ENCODE measurements at places on chromosomes 2 and 18.
A peak's percentile ranks its signal among the peaks of the same experiment; 100 is the strongest.

DNA sequence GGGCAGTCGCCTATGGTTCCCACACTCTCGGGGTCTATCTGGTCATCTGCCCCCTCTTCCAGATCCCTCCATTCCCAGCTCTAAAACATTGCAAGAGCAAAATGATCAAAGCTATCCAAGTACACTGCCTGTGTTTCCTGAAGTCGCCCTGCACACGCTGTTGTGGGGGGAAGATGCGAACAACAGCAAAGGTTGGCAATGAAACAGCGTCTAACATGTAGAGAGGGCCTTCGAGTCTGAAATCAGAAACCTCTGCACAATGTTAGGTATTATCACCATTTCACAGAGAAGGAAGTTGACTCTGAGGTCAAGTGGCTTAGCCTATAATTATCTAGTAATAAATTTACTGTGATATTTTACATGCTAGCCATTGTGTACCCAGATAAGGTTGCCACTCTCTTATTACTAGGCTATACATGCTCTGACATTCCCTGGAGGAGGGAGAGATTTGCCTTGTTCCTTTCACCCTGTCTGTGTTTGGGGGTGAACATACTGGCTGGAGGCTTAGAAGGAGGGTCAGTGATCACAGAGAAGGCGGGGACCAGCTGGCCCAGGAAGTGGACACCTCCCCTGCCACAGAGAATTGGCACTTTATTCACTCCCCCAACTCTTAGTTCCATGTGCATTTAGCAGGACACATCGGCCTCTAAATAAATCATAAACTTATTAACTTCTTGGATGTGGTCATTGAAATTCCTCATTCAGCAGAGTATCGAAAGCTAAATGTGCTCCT is 36.8 kb downstream of the KCTD1 start:
- no peak for DNase-seq

- DNase-seq = peak; percentile 38
These were observed 66.4 kb downstream of the MCFD2 start for GRCh38 chr2:46849046-46849715.

DNA sequence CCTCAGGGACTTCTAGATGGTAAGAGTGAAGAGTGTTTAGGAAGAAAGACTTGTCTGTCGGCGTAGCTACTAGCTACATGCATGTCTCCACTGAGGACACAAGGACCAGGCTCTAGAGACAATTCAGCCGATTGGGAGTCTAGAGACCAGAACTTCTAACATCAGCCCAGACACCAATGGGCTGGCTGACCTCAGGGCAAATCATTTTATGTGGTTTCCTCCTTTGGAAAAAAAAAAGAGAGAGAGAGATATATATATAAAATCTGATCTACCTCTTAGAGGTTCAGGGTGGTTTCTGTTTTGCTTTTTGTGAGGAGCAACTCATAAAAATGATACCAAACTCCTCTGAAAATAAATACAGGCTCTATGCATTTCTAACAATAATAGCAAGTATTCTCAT is 212.8 kb downstream of the BCL2 start:
- DNase-seq = no peak

GRCh38 chr2:23390152-23390551 is 5.2 kb downstream of the KLHL29 start:
- DNase-seq = no peak

- DNase-seq = no peak
These were observed 3.5 kb downstream of the RBM43 start for GRCh38 chr2:151258121-151258520.

DNA sequence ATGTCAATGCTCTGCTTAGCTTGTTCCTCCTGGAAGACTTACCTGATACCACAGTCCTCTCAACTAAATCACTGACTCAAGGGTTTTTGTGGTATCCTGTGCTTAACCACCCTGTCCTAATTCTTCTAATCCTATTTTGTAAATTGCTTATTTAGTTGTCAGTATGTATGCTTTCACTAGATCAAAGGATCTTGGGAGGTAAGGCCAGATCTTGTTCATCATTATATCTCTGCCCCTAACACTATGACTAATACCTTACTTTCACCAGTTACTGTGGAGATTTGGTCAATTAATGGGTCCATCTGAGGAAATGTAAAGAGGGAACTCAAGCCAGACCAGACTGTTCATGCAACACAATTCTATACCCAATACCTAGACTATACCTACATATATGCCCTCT is 203.2 kb downstream of the GULP1 start:
- no peak for DNase-seq

- no peak for DNase-seq
These were observed 32.0 kb upstream of the GPR55 start for GRCh38 chr2:230956827-230957755.

GRCh38 chr2:82793711-82794435 is 1665.2 kb downstream of the SUCLG1 start:
- DNase-seq = no peak

- no peak for DNase-seq
These were observed 459 bp upstream of the ATP6V1C2 start for GRCh38 chr2:10720947-10721395.

GRCh38 chr2:240947607-240948006 is 41.5 kb downstream of the CROCC2 start:
- no peak for DNase-seq

- DNase-seq = peak; percentile 20
These were observed 56.1 kb upstream of the C2orf15 start for GRCh38 chr2:99085421-99085820.

GRCh38 chr2:139798391-139798790 is 1018.2 kb upstream of the NXPH2 start:
- DNase-seq = no peak

DNA sequence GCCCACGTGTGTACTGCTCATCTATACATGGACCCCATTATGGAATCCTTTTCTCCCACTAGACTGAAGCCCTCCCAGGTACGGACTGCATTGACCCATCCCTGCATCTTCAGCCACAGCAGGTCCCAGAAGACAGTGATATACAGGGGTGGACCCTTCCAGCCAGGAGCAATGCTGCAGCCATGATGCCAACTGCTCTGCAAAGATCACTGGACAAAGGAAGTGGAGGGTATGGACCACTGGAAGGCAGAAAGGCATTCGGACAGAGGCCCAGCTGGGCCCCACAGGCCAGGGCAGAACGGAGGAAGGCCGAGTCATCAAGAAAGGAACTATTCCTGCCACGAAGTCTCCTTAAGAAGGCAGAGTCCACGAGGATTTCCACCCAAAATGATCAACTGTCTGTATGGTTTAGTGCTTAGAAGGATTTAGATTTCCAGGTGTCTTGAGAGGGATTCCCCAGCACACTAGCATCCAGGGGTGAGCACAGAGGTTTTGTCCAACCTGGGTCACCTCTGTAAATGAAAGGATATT is 93.4 kb downstream of the TWIST2 start:
- no peak for DNase-seq

DNA sequence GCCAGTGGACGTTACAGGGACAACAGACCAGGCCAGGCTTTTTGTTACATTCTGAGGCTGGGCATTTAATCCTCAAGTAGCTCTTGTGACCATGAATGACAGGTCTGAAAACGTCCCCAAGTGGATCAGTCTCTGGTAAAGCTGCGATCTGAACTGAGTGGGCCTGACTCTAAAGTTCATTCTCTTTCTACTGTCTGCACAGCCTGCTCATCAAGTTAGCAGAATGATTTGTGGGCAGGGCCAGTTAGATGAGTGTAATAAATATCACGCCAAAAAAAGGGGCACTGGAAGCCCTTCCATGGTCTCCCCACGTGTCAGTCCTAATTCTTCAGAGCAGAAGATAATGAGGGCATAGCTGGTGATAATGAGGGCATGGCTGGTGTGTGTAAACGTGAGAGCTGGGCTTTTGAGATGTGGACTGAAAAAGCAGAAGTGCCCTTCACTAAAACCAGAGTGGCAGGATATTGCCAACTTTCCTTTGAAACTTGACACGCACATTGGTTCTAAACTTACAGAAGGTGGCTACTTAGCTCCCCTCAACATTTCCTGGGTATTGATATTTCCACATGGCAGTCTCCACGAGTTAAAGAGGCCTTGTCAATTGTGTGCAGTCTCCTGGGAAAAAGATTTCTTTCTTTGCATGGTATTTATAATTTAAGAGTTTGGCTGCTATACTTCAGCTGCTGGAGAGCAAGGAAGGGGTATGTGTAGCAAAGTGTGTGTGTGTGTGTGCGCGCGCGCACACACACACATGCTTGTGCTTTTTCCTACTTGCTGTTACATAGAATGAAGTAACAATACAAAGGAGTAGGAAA is 72.7 kb upstream of the LYPD6B start:
- DNase-seq = no peak

DNA sequence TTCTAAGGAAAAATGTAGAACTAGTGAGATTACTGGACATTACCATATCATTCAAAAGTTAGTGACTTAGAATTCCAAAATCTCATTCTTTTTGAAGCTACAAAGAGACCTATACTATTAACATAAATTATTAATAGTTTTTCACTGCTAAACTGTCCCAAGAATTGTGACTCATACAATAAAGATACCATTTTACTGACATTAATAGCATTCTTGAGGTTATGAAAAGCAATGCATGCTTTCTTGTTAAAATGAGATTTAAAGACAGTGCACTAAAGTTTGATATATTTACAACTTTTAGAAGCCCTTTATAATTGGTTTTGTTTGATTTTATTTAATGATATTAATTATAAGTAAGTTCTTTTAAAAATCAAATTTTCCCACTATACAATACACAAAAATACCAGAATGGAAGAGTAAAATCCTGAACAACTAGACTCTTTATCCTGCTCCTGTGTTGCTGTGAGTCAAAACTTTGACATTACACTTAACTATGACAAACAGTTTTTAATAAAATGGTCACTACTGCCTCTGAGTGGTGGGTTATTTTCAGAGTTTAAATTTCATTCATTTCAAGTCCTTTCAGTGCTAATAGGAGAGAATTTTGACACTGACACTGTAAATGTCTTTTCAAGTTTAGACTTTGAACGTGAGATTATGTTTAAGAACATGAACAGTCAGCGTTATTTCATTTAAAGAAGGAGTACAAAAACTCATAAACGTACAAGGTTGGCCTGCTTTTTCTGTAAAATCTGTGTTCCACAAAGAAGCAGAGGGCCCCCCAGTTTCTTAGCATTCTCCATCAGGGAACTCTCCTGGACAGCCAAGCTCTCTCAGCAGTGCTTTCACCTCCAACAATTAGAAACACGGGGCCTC is 54.5 kb downstream of the FAM124B start:
- DNase-seq = no peak

DNA sequence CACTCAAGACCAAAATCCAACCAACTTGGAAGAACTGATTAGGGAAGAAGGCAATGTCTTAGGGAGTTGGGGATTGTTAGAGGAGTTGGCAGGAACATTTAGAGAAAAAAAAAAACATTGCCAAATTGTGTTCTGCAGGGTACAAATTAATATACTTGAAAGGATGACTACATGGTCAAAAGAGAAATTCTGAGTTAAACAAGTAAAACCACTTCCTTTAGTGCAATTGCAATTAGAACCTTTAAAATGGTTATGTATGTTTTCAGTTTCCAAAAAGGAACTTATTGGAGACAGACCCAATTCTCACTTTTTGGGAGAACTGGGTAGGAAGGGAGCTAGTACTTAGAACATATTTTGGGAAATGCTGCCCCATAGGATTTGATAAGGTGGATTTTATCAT is 137.9 kb downstream of the GPD2 start:
- DNase-seq = no peak

GRCh38 chr18:80088036-80088435 is 21.0 kb upstream of the ADNP2 start:
- no peak for DNase-seq

- DNase-seq = no peak
These were observed 220.9 kb upstream of the EPHA4 start for GRCh38 chr2:221792971-221793521.

- DNase-seq = no peak
These were observed 38.7 kb downstream of the DCDC2C start for GRCh38 chr2:3741867-3742602.

- DNase-seq = no peak
These were observed 136.1 kb downstream of the AQP4 start for GRCh38 chr18:26729449-26729848.

DNA sequence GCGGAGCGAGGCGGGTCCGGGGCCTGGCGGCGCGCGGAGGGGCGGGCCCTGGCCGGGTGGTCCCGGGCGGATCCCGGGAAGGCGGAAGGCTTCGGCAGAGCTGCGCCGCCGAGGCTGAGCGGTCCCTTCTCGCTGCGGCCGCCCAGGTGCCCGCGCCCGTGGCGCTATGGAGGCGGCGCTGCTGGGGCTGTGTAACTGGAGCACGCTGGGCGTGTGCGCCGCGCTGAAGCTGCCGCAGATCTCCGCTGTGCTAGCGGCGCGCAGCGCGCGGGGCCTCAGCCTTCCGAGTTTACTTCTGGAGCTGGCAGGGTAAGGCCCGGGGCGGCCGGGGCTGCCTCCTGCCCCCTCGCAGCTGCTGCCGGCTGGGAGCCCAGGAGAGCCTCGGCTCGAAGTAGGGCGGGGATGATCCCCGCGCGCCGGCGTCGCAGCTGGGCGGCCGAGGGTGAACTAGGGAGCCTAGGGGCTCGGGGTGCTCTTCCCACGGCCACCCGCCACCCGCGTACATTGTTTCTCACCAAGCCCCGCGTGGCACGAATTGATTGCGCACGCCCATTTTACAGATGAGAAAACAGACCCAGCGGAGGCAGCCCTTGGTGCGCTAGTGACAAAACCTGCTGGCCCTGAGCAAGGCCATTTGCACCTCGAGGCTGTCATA is at the start of gene SLC66A3:
TSS of gene SLC66A3 (plus strand) at position 87 of the 655 bp plus-strand sequence. CDS start at position 167, 80 bp downstream.
- peak; percentile 78 for DNase-seq

- DNase-seq = no peak
These were observed 7.0 kb upstream of the HS6ST1 start for GRCh38 chr2:128325611-128326181.

DNA sequence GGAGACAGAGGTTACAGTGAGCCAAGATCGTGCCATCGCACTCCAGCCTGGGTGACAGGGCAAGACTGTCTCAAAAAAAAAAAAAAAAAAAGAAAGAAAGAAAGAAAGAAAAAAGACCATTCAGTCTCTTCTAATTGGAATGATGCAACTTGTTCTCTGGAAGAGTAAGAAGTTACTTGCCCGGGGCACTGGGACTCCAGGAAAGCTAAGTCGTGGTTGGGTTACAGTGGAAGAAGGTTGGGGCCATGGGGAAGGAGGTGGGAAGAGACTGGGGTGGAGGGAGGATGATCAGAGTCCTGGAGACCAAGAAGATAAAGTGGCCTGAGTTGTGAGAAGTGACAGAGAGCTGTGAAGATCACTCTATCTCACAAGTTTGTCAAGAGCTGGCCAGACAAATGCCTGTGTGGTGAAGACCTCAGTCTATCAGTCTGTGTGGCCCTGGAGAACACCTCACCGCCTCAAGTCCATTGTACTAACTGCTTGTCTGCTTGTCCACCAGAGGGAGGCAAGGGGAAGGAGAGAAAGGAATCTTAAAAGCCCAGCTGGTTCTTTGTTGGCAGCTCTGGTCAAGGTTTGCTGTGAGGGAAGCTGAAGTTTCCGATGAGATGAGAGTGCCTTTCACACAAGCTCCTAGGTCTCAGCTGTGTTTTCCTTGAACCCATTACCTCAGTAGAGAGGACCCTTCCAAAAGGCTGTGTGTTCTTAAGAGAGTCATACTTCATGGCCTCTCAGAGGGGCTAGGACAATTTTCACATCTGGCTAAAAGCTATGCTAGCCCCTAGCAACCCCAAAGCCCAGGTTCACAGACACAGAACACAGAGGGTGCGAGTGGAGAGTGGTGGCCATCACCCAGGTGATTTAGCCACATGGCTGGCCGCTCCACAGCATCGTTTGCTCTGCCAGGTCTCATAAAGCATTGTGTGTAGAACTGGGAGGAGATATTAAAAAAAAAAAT is 72.0 kb upstream of the TMEM178A start:
- DNase-seq = peak; percentile 56

All from HepG2 (cell line).